ENCODE measurements at places on chromosomes 11 and 22.
A peak's percentile ranks its signal among the peaks of the same experiment; 100 is the strongest.

GRCh38 chr22:30261134-30261533, 5.5 kb downstream of the OSM start:
- DNase-seq, result no peak

DNA sequence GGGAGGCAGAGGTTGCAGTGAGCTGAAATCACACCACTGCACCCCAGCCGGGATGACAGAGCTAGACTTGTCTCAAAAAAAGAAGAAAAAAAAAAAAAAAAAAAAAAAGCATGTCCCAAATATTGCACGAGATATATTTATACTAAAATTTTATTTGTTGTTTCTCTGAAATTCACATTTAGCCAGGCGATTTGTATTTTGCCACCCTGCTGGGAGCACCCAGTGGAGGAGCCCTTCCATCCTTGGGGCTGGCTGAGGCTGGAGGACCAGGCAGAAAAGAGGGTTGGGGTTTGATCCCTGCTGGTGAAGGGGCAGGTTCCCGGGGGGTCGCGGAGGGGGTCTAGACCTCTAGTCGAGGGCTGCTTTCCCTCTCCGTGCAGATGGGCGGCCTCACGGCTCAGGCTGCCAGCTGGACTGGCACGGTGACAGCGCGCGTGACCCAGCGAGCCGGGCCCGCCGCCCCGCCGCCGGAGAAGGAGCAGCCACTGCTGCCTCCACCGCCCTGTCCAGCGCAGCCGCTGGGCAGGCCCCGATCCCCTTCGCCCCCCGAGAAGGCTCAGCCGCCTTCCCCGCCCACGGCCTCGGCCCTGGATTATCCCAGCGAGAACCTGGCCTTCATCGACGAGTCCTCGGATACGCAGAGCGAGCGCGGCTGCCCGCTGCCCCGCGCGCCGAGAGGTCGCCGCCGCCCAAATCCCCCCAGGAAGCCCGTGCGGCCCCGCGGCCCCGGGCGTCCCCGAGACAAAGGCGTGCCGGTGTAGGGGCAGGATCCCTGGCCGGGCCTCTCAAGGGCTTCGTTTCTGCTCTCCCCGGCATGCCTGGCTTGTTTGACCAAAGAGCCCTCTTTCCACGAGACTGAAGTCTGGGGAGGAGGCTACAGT, 952 bp upstream of the CATSPERZ start:
- no peak for DNase-seq

DNA sequence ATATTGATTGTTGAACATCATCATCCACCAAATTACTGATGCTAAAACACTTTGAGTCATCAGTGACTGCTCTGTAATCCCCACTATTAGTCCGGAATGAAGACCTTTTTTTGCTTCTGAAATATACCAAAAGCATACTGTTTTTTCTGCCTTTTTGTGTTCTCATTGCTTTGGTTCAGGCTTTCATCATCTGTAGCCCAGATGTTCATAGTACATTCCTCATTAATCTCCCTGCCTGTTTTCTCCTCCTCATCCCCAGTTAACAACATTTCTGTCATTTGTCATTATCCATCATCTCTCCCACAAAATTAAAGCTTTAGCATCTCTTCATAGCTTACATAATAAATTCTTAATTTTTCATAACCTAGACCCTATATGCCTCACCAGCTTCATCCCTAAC, 9.2 kb downstream of the CEP57 start:
- DNase-seq, result no peak

DNA sequence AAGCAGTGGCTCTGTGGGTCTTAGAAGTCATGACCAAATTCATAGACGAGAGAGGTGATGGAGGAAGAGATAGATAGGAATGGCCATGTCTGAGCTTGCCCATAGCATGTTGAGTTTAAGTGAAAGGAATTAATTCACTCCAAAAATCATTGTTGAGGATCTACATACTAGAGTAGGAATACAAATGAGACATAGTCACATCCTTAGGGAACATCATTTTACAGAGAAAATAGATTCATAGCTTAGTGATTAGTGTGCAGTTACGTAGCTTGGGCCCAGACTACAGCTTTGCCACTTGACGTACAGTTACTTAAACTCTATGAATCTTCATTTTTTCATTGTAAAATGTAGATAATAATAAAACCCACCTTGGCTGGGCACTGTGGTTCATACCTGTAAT, 21.4 kb upstream of the BMAL1 start:
- DNase-seq, result no peak

DNA sequence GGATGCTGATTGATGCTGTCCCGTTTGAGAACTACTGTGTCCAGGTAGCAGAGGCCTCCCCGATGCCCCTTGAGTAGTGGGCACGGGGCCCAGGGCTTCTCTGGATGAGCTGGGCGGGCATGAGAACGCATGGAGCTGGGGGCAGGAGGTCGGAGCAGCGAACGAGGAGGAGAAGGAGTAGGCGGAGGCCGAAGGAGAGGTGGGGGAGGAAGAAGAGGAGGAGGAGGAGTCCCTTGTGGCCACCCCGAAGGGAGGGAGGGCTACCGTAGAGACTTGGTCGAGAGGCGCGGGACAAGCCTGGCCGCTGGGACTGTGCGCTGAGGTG, 62.9 kb downstream of the CRYBB2 start:
- DNase-seq, result no peak

DNA sequence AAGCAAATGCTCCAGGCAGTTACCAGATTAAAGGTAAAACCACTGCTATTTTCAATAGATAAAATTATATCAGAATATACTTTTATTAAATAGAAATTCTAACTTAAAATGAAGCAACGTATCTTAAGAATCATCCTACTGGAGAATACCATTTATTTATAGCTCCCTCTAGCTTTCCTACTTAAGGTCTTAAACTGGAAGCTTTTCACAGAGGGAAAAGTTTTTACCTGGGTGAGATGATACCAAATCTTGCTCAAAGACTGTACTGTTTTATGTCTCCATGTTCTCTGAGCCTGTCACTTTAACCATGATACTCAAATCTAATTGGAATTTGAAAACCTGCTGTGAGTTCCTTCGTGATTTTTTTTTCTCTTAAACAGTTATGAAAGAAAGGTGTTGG, 291.8 kb downstream of the AASDHPPT start:
- DNase-seq, result no peak

DNA sequence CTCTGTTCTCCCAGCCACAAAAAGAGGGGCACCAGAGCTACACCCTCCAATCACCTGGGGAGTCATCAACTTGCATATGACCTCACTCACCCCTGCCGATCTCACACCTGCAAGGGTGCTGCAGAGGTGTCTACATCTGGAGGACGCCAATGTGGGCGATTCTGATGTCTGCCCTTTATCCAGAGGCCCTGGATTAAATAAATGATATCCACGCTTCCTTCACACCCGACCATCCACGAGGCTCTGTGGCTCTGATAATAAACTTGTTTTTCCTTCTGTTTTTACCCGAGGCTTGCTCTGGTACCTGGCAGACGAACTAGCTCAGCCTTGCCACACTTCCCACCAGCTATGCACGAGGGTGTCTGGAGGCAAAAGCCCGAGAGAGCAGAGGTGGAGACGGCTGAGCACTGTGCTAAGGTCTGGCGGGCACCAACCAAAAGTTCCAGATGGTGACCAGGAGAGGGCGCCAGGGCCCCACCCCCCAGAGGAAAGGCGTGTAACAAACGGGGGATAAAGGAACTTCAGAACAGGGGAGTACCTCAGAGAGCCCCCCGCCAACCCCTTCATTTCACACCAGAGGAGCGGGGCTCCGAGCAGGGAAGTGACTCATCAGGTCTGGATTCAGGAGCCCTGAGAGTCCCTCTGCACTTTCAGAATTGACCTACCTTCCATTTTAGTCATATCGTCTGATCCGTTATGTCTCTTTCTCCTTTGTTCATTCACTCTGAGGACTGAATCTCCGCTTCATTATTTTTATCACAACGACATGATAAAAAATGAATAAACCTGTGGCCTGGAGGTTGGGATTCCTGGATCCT, 13.5 kb downstream of the SCN3B start:
- DNase-seq, result peak; percentile 55

GRCh38 chr11:85385111-85385510, 242.0 kb downstream of the DLG2 start:
- no peak for DNase-seq

- DNase-seq, result no peak
Observed at GRCh38 chr11:66126808-66127555, 56.9 kb downstream of the PACS1 start.

DNA sequence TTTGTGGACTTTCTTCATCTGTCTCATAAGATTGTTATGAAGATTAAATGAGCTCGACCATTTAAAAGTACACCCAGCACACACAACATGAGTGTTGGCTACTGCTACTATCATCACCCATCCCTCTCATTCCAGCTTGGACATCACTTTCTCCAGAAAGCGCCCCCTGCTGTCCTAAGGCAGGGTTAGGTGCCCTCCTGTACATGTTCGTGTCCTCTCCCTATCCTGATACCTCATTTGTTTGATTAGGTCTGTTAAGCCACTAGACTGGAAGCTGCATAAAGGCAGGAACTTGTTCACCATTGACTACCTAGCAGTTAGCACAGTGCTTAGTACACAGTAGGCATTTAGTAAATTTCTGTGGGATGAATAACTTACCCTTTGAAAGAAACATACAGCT, 85.5 kb downstream of the ENTHD1 start:
- DNase-seq, result no peak

All from GM12891 (cell line).